Hematopoietic multipotent progenitor cell treated with erythropoietin and hydrocortisone succinate and interleukin-3 and kit ligand, for 8 days (in vitro differentiated cells): ENCODE measurements at places on chromosomes 2 and 18.

GRCh38 chr2:160425434-160426151 lies 68.0 kb downstream of the RBMS1 start:
- DNase-seq = no peak

- peak; percentile 9 for DNase-seq
These were observed 1.0 kb upstream of the ESPNL start for GRCh38 chr2:238098901-238099713.

GRCh38 chr2:241788135-241788534 lies 11.5 kb downstream of the GAL3ST2 start:
- DNase-seq = no peak

GRCh38 chr2:144405321-144405720 lies 114.6 kb downstream of the ZEB2 start:
- peak; percentile 56 for DNase-seq

DNA sequence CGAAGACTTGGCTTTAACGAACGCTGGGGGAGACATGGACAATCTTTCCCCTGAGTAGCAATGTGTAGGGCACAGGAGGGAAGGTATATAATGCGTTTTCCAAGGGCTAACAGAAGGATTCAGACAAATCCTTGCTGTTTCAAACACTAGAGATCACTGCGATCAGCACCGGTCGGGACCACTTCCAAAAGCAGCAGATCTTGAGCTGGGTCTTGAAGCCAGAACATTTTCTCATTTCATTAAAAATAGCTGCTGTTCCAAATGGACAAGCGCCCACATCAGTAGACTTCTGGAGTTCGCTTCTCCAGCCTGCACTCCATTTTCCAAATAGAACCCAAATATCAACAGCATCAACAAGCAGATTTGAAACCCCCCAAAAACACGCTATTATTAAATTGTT lies 65.1 kb upstream of the MAPRE2 start:
- DNase-seq = no peak

- no peak for DNase-seq
These were observed 3.1 kb upstream of the KCNJ13 start for GRCh38 chr2:232779465-232779864.

- DNase-seq = peak; percentile 59
These were observed 175.5 kb downstream of the AGAP1 start for GRCh38 chr2:235669269-235669831.

- DNase-seq = peak; percentile 56
These were observed 186.5 kb upstream of the FANCL start for GRCh38 chr2:58427572-58428095.

GRCh38 chr2:86631846-86632485 lies 8.3 kb upstream of the RNF103 start:
- no peak for DNase-seq

- DNase-seq = peak; percentile 87
These were observed 211.4 kb downstream of the PRKCE start for GRCh38 chr2:45862843-45863242.

DNA sequence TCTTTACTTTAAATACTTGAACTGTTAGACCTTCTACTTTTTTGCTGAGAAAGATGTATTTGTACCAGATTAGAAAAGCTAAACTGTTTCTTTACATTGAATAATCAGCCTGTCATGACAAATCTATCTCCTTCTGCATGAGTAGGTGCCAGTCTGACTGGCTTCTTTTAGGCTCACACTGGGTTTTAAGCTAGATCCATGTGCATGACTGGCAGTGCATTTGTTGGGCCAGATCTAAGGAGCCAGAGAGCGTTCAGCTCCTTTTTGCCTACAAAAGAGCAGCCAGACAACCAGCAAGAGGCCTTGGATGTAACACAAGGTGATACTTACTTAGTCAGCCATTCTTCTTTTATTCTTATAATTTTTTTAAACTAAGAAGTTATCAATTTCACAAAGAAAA lies 82.0 kb upstream of the OTX1 start:
- no peak for DNase-seq

DNA sequence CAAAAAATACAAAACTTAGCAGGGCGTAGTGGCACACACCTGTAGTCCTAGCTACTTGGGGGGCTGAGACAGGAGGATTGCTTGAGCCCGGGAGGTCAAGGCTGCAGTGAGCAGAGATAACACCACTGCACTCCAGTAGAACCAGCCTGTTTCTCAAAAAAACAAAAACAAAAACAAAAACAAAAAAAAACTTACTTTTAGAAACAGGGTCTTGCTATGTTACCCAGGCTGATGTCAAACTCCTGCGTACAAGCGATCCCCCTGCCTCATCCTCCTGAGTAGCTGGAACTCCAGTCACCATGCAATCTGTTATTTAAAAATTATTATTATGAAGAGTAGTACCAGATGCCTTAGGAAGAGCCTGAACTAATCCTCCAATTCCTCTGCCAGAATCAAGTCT lies 35.0 kb upstream of the GLI2 start:
- no peak for DNase-seq

DNA sequence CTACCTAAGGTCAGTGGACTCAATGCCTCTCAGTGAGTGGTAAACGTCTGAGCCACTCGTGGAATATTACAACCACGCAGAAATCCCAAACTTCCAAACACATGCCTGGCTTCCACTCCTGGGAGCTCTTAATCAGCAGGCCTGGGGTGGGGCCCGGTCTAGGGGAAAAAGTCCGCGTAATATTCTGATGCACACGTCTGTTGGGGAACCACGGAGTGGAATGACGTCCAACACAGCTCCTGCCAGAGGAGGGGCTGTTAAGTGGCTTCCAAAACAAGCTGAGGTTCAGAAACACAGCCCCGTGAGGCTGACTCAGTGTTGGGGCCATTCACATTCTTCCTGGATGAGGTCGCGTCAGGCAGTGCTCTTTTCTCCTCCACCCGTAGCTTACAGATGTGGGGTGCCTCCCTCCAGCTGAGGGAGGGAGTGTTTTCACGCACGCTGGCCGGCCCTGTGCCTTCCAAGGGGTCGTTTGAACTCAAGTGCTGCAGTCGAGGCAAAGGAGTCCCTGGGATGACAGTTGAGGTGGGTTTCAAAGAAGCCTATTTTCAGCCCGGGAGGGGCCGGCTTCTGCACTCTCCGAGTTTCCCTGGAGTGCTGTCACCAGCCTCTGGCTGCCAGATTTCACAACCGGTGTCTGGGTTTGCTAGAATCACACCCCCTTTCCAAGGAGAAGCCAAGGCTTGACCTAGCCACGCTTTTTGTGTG lies 73.1 kb downstream of the ACKR3 start:
- DNase-seq = no peak

- DNase-seq = no peak
These were observed 12.3 kb upstream of the MEP1B start for GRCh38 chr18:32177530-32177929.

DNA sequence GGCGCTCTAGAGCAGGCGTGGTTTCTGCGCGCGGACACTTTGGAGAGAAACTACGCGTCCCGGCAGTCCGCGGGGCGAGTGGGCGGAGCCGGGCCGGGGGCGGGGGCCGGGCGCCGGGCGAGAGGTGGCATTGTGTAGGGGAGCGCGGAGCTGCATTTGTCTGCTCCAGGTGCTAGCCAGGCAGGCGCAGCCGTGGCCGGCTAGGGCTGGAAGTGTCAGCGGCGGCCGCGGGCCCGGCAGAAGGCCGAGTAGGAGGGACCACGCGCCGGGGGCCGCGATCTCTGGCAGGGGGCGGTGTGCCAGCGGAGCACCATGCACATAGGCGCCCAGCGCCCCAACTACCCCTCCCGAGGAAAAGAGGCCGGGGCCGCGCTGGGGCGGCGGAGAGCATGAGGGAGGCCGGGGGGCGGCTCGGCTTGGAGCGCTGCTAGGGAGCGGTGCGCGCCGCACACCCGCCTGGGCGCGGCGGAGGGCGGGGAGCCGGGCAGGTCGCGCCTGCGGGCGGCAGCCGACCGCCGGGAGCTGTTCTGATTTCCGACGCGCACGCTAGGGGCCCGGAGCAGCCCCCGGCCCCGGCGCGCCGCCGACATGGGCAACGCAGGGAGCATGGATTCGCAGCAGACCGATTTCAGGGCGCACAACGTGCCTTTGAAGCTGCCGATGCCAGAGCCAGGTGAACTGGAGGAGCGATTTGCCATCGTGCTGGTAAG lies at the start of gene FMNL2:
TSS of gene FMNL2 (plus strand) at position 159 of the 710 bp plus-strand sequence.
- DNase-seq = peak; percentile 46

GRCh38 chr2:217305882-217306281 lies 446.0 kb upstream of the TNP1 start:
- no peak for DNase-seq

DNA sequence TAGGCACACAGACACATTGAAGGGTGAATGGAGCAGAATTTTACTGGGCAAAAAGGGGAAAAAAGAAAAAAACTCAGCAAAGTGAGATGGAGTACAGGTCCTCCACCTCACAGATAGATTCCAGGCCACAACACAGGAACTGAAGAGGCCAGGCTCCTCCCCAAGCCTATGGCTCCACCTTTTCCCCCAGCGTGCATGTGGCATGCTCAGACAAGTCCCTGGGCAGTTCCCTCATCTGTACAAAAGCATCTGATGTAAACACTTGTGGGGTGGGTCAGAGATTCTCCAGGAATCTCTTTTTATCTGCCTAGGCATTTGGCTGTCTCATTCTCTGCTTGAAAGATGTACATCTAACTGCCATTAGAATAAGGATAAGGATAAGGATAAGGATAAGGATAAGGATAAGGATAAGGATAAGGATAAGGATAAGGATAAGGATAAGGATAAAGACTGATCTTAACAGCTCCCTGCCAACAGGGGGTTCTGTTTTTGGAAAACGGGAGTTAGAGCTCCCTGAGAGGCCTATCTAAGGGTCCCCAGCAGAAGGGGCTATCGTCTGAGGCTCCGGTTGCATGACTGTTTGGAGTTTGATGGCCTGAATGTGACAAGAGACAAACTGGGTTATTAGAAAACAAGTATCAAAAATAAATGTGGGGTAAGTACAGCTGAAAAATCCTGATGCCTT lies 17.2 kb upstream of the ASXL3 start:
- peak; percentile 1 for DNase-seq

DNA sequence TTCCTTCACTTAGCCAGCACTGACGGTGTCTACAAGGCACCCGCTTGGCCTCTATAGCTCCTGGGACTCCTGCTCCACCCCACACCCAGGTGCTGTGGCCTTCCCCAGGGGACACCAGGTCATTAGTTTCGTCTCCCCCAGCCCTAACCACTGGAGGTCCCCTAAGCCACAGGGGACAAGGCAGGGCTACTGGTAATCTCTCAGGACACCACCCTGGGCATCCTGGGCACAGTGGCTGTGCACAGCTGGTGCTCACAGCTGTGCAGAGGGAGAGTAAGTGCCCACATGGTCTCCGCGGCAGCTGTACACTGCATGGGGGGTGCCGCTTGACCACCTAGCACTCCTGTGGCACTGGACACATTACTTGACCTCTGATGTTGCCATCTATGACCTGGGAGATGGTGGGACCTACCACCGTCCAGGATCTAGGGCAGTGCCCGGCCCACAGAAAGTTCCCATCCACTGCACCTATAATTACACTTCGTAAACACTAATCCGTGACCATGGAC lies 134.0 kb downstream of the HDAC4 start:
- no peak for DNase-seq

DNA sequence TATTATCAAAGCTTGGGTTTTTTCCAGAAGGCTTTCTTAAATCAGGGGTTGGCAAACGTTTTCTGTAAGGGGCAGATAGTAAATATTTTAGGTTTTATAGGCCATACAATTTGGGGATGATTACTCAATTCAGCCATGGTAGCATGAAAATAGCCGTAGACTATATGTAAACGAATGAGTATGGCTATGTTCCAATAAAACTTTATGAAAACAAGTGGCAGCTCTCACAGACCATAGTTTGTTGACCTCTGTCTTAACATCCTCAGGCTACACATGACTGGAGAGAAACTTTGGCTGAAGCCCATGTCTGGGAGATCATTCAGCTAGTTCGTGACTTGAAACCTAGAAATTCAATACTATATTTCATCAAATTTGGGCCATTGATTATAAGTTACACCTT lies 30.2 kb downstream of the UGP2 start:
- no peak for DNase-seq

- peak; percentile 90 for DNase-seq
These were observed 58.7 kb downstream of the SLC40A1 start for GRCh38 chr2:189521699-189522434.

- DNase-seq = no peak
These were observed 100.2 kb upstream of the WDR75 start for GRCh38 chr2:189341077-189341476.

DNA sequence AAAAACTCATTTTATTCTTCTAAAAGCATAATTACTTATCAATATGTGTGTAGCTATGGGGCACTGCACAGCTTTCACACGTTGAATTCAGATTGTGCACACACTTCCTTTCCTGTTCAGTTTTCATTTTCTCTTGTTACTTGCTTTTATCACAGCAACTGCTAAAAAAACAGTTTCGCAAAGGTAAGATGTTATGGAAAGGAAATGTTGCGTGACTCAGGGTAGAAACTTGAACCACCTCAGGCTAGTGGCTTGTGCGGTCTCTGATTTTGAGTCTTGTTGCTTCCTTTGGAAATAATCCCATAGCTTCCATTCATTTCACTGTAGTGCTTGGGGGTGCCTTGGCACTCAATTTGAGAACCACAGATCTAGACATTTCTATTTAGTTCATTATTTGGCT lies 171.9 kb downstream of the FMNL2 start:
- no peak for DNase-seq

- no peak for DNase-seq
These were observed 69.5 kb upstream of the ZSWIM2 start for GRCh38 chr2:186918495-186918894.

DNA sequence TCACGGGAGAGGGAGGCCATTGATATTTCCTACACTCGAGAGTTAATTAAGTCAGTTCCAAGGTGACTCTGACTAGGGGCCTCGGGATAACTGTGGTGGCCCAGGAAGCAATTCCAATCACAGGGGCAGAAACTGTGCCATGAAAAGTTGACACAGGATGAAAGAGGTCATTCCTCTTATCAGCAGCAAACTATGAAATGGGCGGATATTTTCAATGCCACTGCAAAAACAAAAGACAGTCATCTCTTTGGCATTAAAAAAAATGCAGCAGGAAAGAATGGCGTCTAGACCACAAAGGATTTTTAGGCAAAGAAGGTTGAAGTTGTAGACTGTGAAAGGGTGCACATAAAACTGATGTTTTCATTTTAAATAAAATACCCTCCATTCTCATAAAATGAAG lies 50.0 kb downstream of the TGIF1 start:
- no peak for DNase-seq

DNA sequence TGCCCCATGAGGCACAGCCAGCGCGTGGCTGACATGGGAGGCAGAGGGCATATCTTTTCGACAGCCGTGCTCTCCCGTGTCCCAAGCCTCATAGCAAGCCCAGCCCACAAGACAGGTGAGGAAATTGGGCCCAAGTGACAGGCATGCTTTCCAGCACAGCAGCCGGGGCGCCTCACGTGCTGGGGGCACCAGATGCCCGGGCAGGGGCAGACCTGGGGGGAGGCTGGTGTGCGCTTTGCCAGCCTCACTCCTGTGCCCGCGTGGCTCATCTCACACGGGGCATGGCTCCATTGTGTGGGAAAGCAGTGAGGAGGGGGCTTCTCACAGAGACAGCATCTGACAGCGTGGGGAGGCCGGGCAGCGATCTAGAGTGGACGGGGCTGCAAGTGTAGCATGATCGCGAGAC lies 93.2 kb downstream of the USP40 start:
- no peak for DNase-seq
